ENCODE measurements at places on chromosomes 1 and 21. TPM values are rescaled to one million over a fixed set of nuclear protein-coding genes. Genes with fewer than 3 reads are reported as not detected.

CD1B gene
- not detected for total RNA-seq

PHACTR4 gene
- 7.9 TPM for total RNA-seq

SPRR2A gene
- not detected for total RNA-seq

TINAGL1 gene
- 0.90 TPM for total RNA-seq

IL19 gene
- not detected for total RNA-seq

NCF2 gene
- 4.1 TPM for total RNA-seq

GORAB gene
- 5.8 TPM for total RNA-seq

CGN gene
- 1.8 TPM for total RNA-seq

OR2M5 gene
- total RNA-seq, result not detected

DUSP10 gene
- total RNA-seq, result 19.6 TPM

RIPPLY3 gene
- not detected for total RNA-seq

C1orf141 gene
- not detected for total RNA-seq

CTSS gene
- 1.5 TPM for total RNA-seq

OR2AK2 gene
- total RNA-seq, result not detected

CFHR1 gene
- 0.39 TPM for total RNA-seq

LCE1C gene
- total RNA-seq, result not detected

WARS2 gene
- total RNA-seq, result 15.1 TPM

SELP gene
- total RNA-seq, result 0.37 TPM

CITED4 gene
- total RNA-seq, result 0.14 TPM

GOLT1A gene
- not detected for total RNA-seq

DIRAS3 gene
- total RNA-seq, result 0.06 TPM

FAM167B gene
- 0.56 TPM for total RNA-seq

LDLRAD1 gene
- not detected for total RNA-seq

LMOD1 gene
- total RNA-seq, result not detected

ANKRD65 gene
- total RNA-seq, result not detected

TRIM17 gene
- not detected for total RNA-seq

SLC35F3 gene
- total RNA-seq, result not detected

EPHA8 gene
- 0.31 TPM for total RNA-seq

TTF2 gene
- 2.9 TPM for total RNA-seq

GNG4 gene
- total RNA-seq, result 9.0 TPM

KRTAP21-2 gene
- not detected for total RNA-seq

MYBPH gene
- not detected for total RNA-seq

CHI3L2 gene
- total RNA-seq, result not detected

TCHHL1 gene
- total RNA-seq, result not detected

CCDC185 gene
- total RNA-seq, result not detected

FCRL6 gene
- total RNA-seq, result not detected

GLIS1 gene
- total RNA-seq, result 0.86 TPM

WDR47 gene
- total RNA-seq, result 6.1 TPM

PRELP gene
- not detected for total RNA-seq

PLEKHA6 gene
- 1.2 TPM for total RNA-seq

LDLRAP1 gene
- 12.5 TPM for total RNA-seq

LMX1A gene
- total RNA-seq, result not detected

SLAMF8 gene
- 0.17 TPM for total RNA-seq

HHAT gene
- total RNA-seq, result 3.3 TPM

PPIAL4G gene
- not detected for total RNA-seq

SH2D1B gene
- 0.06 TPM for total RNA-seq

SNX7 gene
- total RNA-seq, result 55.8 TPM

AMY2A gene
- total RNA-seq, result not detected

LCE3E gene
- not detected for total RNA-seq

LAMC2 gene
- not detected for total RNA-seq

MYOG gene
- not detected for total RNA-seq

OR2L2 gene
- total RNA-seq, result not detected

CCDC30 gene
- total RNA-seq, result not detected

OPTC gene
- not detected for total RNA-seq

CLCN6 gene
- 1.8 TPM for total RNA-seq

AVPR1B gene
- not detected for total RNA-seq
